ENCODE measurements at places on chromosomes 16 and 17.
A peak's percentile ranks its signal among the peaks of the same experiment; 100 is the strongest.

DNA sequence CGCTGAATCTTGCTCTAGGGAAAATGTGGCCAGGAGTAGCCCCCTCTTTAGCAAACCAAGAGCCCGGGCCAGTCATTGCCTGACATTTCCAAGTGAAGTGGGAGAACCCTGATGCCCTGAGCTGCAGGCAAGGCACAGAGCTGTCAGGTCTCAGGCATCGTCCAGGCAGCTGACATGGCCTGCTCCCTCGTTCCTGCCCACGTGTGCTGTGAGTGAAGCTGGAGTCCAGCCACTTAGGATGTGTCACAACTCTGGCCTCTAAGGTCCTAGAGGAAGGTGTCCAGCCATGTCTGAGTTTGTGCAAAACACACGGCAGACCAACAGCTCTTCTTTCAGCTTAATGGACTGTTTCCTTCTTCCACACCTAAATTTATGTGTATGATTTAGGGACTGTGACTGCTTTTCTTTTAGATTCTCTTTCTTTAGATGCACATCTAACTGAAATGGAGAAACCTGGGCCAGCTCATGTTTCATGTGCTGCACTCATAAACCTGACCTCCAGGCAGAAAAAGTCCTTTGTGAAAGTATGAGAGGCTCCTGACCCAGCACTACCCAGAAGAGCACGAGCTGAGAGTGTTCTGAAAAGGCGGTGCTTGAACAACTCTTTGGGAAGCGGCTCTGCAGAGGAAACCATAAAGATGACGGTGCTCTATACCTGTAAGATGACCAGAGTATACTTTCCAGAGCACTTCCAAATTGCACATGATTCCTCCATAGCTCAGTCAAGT is 14.8 kb upstream of the LIMD2 start:
- no peak for DNase-seq

DNA sequence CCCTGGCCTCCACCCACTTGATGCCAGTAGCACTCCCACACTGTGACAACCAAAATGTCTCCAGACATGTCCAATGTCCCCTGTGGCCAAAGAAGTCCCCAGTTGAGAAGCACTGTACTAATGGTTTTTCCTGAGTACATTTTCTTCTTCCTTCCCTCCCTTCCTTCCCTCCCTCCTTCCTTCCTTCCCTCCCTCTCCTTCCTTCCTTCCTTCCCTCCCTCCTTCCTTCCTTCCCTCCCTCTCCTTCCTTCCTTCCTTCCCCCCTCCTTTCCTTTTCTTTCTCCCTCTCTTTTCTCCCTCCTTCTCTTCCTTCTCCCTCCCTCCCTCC is 76.7 kb upstream of the CDC42EP4 start:
- DNase-seq, result no peak

GRCh38 chr17:4389079-4389478 is 22.6 kb upstream of the UBE2G1 start:
- no peak for DNase-seq

- DNase-seq, result no peak
Observed at GRCh38 chr17:73394512-73395450, 83.0 kb upstream of the CDC42EP4 start.

DNA sequence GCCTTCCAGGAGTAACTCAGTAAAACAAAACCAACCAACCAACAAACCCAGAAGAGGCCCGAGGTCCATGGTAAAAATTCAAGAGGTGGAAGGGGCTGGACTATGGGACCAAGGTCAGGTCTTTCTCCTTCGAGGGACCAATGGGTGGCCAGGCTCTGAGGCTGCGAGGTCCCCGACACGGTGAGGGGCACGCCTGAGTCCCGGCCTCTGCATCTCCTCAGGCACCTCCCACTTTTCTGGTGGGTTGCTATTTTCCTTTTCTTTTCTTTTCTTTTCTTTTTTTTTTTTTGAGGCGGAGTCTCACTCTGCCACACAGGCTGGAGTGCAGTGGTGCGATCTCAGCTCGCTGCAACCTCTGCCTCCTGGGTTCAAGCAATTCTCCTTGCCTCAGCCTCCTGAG is 18.0 kb downstream of the CD7 start:
- DNase-seq, result no peak

GRCh38 chr17:27920569-27920968 is 27.4 kb upstream of the LYRM9 start:
- no peak for DNase-seq

DNA sequence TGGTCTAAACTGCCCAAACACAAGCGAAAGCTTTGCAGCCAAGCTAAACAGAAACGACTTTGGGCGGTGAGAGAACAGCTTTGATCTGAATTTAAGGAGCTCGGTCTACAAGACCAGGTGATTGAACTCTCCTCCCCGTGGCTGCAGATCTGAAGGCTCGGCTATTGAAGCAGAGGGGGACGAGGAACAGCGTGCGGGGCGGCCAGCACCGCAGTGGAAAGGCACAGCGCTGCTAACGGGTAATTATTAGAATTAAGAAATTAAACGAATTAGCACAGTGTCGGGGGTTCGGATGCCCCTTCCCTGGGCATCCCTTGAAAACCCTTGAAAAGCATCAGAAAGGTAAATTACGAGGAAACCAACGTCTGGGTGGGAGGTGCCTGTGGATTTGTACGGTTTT is 431 bp downstream of the TEKT3 start:
- DNase-seq, result no peak

DNA sequence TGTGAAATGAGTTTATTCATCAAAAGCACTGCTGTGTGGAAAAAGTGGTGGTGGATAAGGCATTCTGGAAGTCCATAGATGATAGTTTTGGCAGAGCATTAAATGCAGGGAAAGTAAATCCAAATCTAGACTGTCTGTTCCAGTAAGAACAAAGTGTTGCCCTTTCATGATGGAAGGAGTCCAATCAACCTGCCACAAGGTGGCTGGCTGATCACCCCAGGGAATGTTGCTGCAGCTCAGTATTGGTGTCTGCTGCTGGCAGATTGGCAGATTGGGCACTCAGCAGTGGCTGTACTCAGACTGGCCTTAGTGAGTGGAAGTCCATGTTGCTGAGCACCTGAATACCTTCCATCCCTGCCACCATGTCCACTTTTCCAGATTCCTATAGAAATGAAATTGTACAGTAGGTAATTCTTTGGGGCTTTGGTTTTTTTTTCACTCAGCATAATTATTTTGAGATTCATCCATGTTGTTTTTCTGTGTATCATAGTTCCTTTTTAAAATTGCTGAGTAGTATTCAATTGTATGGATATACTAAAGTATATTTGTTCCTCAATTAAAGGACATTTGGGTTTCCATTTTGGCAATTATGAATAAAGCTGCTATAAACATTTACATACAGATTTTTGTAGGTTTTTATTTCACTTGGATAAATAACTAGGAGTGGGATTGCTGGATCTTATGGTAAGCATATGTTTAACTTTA is 14.3 kb downstream of the DYNLL2 start:
- DNase-seq, result no peak

DNA sequence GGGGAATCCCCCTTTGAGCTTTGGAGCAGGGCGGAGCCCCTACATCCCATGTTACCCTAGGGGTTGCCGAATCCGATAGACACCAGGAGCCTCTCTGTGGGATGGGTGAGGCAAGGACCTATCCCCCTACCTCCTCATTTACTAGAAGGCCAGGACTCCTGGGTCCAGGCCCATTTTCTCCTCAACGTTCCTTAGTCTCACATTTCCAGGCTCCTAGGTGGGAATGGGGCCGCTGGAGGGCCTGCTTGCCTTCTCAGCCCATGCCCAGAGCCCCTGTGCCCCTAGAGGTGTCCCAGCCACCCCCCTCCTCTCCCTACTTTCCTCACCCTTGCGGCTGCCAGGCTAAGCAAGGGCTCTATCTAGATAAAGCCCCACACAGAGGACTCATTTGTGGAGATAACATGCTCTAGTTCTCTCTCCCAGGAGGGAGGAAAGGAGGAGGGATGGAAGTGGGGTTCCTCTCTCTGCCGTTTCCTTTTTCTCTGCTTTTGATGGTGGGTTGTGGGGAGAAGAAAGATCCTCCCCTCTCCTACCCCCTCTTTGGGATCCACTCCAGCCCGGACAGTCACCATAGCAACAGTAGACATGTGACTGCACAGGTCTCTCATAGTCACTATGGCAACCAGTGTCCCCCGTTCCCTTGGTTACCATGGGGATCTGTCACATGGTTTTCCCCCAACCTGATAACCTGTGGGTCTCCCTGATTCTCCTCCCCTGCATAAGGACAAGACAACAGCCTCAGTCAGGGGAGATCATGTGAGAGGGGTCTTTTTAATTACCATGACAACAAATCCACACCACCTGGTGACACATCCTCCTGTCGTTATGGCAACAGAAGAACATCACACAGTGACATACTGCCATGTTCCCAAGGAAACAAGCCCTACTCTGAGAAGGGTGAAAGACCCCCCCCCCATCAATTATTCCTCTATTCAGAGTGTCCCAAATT is 5.2 kb downstream of the CACNA1G start:
- DNase-seq, result no peak

GRCh38 chr16:11994143-11995119 is 17.9 kb downstream of the SNX29 start:
- DNase-seq, result no peak

- peak; percentile 76 for DNase-seq
Observed at GRCh38 chr16:67158637-67159600, 790 bp downstream of the TRADD start.

GRCh38 chr16:15829460-15829859 is 27.4 kb downstream of the MYH11 start:
- no peak for DNase-seq

DNA sequence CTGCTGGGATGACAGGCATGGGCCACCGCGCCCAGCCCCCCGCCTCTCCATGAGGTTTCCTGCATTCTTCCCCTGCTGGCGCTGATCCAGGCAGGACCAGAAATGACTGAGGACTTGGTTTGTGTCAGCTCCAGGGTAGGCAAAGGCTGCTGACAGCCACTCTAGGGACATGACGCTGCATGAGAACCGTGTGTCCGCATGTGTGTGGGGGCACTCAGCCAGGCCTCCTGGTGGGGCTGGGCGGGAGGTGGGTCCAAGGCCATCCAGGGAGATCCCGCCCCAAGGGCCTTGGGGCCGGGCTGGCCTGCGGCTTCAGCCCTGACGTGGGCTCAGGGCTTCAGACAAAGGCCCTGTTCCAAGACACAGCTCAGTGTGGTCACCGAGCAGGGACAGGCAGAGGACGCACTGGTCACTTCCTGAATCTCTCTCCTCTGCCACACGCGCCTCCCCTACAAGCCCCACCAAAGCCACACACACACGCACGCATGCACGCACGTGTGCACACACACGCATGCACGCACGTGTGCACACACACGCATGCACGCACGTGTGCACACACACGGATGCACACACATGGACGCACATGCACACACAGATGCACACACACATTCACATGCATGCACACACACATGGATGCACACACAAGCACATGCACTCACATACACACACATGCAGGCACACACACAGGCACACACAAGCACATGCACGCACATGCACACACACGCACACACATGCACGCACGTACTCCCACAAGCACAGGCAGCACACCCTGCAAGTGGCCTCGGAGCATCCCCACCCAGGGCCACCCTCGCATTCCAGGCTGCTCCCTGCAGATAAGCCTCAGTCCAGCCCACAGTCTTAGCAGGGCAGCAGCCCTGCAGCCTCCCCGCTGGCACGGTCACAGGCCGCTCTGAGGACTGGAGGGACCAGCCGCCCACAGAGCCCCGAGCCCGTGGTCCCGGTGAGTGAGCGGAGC is 5.3 kb upstream of the TMEM204 start:
- DNase-seq, result no peak

- no peak for DNase-seq
Observed at GRCh38 chr17:41528959-41529353, 848 bp upstream of the KRT19 start.

GRCh38 chr16:56728027-56728426 is 1.9 kb upstream of the NUP93 start:
- DNase-seq, result no peak

GRCh38 chr17:78723001-78723796 is 58.9 kb downstream of the CYTH1 start:
- no peak for DNase-seq

- DNase-seq, result no peak
Observed at GRCh38 chr16:74626741-74627416, 20.0 kb upstream of the GLG1 start.

- DNase-seq, result no peak
Observed at GRCh38 chr17:2724784-2725164, 13.2 kb upstream of the CLUH start.

- no peak for DNase-seq
Observed at GRCh38 chr16:28292731-28293600, 641 bp downstream of the SBK1 start.

- no peak for DNase-seq
Observed at GRCh38 chr16:53515811-53516210, 12.8 kb upstream of the AKTIP start.

- DNase-seq, result no peak
Observed at GRCh38 chr16:1960665-1961630, 1.6 kb downstream of the NDUFB10 start.

- no peak for DNase-seq
Observed at GRCh38 chr17:44778656-44779210, 19.9 kb downstream of the ADAM11 start.

GRCh38 chr17:298791-299450 is 53.7 kb downstream of the RPH3AL start:
- DNase-seq, result no peak

- peak; percentile 50 for DNase-seq
Observed at GRCh38 chr17:2054512-2055291, at the start of gene HIC1. Gene HIC1 (plus strand): TSS chr17:2055103. CDS start chr17:2056691, 1,588 bp downstream.

DNA sequence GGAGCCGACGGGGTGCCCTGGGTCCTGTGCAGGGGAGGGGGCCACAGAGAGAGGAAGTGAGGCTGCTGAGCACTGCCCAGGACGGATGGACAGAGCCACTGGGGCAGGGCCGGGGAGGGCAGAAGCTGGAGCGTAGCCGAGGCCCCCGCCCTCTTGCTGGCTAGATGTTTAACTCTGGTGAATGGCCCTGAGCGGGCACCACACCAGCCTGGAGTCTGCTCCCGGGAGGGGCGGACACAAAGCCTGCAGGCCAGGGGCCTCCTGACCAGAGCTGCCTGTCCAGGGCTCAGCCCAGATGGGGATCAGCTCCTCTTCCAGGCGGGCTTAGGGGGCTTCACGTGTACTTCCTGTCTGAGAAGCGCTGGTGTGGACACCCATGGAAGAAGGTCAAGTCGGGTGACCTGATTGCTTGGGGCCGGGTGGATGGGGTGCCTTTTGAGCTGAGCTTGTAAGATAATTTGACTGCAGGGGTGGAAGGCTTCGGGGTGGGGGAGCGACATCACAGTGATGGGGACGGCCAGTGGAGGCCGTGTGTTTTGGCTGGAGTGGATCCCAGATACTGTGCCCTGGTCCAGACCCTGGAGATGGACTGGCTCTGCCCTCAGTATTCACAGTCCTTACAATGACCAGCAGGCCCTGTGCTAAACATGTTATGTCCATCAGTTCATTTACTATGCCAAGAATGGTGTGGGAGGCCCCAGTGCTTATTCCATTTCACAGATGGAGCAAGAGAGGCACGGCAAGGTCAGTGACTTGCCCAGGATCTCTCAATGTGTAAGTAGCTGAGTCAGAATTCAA is 33.7 kb upstream of the CIBAR2 start:
- no peak for DNase-seq

GRCh38 chr17:73841431-73842060 is 197.3 kb upstream of the SDK2 start:
- no peak for DNase-seq

DNA sequence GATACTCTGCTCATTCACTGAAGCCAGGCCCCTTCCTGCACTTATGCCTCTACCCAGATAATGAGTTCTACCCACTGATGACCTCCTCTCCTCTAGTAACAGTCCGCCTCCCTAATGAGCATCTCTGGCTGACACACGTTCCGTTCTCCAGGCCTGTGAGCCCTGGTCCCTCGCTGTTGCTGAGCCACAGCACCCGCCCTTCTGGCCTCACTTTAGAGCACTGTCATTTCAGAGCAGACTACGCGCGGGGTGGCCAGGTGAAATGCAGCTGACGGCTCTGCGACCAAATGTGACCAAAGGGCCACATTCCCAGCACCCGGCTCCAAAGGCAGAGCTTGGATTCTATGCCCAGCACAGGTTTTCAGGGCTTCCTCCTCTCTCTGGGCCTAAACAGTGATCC is 13.8 kb downstream of the PSMD3 start:
- no peak for DNase-seq

All from effector memory CD4-positive, alpha-beta T cell (primary cell).